ENCODE measurements at places on chromosomes 5 and 9.

DNA sequence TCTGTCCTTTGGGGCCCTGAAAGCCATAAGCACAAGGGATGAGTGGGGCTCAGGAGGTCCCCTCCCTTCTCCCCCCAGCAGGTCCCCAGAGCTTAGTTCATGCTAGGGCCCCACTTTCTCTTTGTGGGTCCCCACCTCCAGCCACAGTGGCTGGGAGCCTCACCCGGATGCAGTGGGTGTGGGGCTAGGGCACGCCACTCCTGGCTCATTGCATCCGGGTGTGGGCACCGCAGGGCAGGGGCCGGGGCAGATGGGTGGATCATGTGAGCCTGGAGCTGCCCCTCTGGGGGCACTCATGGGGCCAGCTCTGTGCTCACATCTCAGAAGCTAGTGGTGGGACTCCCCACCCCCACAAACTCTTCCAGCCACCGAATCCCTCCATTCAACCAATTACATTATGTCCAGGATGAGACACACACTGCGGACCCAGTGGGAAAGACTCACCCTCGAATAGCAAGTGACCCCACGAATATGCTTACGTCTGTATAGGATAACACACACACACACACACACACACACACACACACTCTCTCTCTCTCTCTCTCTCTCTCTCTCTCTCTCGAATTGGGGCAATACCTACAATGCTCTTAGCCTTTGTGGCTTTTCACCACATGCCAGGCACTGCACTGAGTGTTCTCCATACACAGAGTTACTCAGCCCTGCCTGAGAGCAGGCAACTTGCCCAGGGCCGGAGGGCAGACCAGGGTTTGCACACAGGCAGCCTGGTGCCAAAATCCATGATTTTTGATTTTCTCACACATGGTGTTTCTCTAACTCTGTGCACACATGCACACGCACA, 16.8 kb upstream of the PHYKPL start:
- DNase-seq: no peak

GRCh38 chr9:37180138-37180537, 59.8 kb downstream of the ZCCHC7 start:
- DNase-seq: no peak

DNA sequence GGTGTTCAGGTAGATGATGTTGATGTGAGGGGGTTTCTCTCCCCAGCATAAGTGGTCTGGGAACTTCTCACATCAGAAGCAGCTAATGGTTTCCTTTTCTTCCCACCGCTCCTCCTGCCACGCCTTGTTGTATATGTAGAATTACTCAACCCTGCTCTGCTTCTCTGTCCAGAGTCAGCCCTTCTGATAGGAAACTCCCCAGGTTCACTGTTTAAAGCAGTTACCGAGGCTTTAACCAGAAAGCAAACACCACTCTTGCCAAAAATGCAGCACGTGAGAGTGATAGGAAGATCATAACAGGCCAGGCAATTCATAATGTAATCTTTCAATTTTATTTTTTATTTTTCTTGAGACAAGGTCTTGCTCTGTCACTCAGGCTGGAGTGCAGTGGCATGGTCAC, 10.5 kb upstream of the TMEM252 start:
- DNase-seq: no peak

DNA sequence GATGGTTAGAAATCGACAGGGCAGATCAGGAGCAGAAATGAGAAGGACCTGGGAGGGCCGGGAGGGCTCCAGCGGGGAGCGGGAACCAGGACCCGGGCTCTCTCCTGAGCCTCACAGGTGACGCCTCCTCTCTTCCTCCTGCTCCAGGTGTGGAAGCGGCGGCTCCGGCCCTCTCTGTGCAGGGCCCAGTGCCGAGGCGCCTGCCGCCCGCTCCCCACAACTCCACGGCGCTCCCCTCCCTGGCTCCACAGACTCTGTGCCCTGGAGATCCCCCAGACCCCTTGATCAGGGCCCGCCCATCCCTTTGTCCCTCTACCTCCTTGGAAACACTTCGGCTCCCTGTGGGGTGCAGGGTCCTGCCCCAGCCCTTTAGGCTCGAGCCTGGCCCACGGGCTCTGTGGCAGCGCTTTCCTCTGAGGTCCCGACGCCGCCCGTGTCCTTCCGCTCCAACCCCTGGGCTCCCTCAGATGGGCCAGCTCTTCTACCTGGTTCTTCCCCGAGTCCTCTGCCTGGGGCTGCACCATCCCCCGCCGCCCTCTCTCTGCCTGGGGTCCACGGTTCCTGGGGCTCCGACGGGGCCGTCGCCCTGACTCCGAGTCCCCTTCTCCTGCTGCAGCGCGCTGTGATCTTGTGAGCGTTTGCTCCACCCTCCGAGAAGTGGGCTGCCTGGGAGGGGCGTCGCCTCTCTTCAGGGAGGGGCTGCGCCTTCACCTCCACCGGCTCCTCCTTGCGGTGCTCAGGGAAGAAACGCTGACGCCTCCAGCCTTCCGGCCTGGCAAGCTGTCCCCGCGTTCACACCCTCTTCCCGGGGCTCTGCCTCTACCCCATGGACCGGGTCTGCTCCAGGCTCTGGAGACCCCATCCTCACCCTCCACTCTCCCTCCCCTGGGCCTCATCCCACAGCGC, 22.4 kb upstream of the SLC6A3 start:
- no peak for DNase-seq

DNA sequence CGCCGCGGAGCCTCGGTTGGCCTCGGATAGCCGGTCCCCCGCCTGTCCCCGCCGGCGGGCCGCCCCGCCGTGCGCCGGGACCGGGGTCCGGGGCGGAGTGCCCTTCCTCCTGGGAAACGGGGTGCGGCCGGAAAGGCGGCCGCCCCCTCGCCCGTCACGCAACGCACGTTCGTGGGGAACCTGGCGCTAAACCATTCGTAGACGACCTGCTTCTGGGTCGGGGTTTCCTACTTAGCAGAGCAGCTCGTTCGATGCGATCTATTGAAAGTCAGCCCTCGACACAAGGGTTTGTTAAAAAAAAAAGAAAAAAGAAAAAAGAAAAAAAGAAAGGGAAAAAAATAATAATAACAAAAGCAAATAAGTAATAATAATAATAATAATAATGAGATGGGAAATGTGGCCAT, 112.8 kb downstream of the GCNT1 start:
- no peak for DNase-seq

GRCh38 chr9:113587471-113588031, 124.0 kb downstream of the RGS3 start:
- DNase-seq: no peak

- DNase-seq: no peak
These were observed 237.8 kb upstream of the EDIL3 start for GRCh38 chr5:84622461-84622860.

DNA sequence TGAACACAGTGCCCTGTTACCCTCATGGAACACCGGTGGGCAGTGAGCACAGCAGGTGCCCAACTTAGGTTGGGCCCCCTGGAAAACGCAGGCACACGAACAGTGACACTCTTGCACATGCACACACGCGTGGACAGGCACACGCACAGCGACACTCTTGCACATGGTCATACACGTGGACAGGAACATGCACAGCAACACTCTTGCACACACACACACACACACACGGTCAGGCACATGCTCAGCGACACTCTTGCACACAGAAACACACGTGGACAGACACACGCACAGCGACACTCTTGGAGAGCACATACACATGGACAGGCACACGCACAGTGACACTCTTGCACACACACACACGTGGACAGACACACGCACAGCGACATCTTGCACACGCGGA, 559.4 kb upstream of the ADAMTS16 start:
- DNase-seq: no peak

DNA sequence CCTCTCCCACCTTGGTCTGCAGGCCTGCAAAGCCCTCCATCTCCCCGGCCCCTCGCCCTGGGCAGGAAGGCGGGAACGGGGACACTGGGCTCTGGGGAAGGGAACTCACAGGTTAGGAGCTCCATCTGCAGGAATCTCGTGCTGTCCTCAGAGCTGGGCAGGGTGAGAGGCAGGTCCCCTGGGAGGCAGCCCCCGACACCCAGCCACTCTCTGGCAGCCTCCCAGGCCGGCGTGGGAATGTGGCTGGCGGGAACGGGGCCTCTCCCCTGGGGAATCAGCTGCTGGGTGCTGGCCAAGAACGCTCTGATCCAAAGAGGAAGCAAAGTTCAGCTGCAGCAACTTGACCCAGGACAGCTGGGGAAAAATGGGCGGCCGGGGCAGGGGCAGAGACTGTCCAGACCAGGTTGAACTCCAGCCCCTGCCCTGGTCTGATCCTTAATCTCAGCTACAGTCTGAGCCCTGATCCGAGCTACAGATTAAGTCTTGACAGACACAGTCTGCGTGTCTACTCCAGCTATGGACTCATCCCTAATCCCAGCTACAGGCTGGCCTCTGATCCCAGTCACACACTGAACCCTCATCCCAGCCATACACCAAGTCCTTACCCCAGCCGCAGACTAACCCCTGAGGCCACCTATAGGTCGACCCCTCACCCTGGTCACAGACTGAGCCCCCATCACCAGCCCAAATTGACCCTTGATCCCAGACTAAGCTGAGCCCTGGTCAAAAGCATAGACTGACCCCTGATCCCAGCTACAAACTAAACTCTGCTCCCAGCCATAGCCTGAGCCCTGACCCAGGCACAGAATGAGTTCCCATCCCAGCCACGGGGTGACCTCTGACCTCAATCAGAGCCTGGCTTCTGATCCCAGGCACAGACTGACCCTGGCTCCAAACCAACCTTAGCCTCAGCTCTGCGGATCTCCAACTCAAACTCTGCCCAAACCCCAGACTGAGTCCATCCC, 37.3 kb upstream of the EGFL7 start:
- DNase-seq: no peak

DNA sequence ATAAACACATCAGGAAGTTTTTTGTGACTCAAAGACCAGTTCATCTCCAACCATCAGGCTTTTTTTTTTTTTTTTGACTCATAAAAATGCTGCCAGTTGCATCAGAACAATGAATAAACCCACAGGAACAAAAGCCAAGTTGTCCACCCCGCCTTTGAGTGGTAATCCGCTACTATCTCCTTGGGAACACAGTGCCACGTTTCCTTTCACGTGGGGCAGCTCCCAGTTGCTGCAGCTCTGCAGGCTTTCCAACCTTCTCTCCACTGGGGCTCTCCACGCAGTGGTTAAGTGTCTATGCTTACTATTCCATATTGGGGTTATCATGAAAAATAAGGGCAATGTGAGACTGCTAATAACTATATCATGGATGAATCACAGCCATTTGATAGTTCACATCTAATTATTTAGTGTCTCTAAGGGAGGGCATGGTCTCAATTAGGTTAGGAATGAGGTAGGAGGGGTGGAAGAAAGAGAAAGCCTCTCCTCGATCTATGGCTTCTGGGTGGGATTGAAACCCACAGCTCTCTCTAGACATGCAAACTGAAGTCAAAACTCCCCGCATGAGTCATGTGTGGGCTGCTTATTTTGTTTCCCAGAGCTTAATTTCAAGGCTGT, 55.8 kb upstream of the ACTBL2 start:
- DNase-seq: no peak

GRCh38 chr5:97919719-97920118, 736.7 kb upstream of the RIOK2 start:
- DNase-seq: no peak

GRCh38 chr5:158410976-158411375, 552.0 kb upstream of the CLINT1 start:
- DNase-seq: no peak

GRCh38 chr9:84153885-84154284, 173.3 kb downstream of the RMI1 start:
- DNase-seq: no peak

- DNase-seq: no peak
These were observed 3.6 kb downstream of the PTGER4 start for GRCh38 chr5:40683305-40683704.

- DNase-seq: no peak
These were observed 121.1 kb upstream of the SEMA6A start for GRCh38 chr5:116695681-116696080.

DNA sequence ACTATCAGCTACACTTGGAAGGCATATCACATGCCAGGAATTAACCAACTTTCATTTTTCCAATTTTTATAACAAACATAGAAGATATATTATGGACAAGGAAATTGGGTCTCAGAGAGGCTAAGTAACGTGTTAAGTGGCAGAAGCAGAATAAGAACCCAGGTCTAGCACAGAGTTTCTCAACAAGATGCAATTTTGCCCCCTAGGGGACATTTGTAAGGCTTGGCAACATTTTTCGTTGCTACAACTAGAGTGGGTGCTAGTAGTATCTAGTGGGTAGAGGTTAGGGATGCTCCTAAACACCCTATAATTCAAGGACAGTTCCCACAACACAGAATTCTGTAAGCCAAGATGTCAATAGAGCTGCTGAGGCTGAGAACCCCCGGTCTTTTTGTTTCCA, 180.6 kb downstream of the SNCAIP start:
- no peak for DNase-seq

DNA sequence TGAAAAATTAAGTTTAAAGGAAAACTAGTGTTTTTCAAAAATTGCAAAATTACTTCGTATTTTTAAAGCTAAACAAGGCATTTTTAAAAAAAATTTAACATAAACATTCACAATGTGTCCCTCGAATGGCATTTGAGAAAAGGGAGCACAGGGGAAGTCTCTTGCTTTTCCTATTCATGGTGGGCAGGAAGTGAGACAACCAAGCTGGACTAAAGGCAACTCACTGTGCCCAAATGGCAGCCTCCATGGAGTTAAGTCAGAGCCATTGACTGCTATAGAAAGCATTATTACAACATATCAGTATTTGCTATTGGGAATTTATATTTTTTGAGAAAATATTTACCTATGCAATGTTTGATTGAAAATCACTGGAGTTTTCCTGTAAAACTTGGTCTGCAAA, 8.3 kb downstream of the HNRNPH1 start:
- no peak for DNase-seq

GRCh38 chr5:168477060-168477459, 9.2 kb upstream of the RARS1 start:
- DNase-seq: no peak

DNA sequence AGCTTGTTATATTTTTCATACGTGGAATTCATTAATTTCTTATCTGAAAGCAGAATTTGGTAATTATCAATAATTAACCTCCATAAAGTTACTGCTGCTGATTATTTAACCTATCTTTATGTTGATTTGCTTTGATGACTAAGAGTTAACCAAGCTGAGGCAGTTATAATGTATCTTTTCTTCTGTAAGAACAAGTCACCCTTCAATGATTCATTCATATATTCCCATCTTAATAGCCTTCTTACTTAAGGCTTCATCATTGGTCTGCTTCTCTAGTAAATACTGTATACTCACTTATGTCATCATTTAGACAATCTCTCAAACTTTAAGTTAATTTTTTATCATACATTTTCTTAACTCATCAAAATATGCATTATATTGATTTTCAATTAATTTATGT, 592.2 kb downstream of the ANXA1 start:
- DNase-seq: no peak

- no peak for DNase-seq
These were observed 48.9 kb downstream of the NTRK2 start for GRCh38 chr9:84718476-84718875.

GRCh38 chr5:111069839-111070238, 1.7 kb upstream of the TSLP start:
- DNase-seq: no peak

DNA sequence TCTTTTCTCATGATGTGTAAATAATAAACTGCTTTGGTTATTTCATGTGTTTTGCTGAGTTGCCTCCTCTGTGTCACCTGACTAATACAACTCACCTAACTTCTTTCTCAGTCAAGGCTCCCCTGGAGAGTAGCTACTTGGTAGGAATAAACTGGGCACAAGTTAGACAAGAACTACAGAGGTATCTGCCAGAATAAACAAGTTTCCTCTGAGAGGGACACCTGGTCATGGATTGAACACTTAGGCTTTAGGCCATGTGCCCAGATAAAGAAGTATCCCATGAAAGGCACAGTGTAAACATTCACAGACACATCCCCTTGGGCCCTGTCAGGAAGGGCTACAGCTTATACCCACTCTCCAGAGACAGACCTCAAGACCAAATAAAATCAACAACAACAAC, 532.5 kb downstream of the KIF4B start:
- DNase-seq: no peak
